ENCODE measurements at places on chromosomes 11 and 22. TPM values are rescaled to one million over a fixed set of nuclear protein-coding genes. Genes with fewer than 3 reads are reported as not detected.

Gene MEN1
- total RNA-seq, result 12.3 TPM

Gene ANKK1
- total RNA-seq, result not detected

Gene LIPT2
- total RNA-seq, result 2.2 TPM

Gene NPAS4
- not detected for total RNA-seq

Gene TRIM48
- not detected for total RNA-seq

Gene GP1BB
- total RNA-seq, result 2.6 TPM

Gene ACR
- total RNA-seq, result not detected

Gene LMNTD2
- 0.32 TPM for total RNA-seq

Gene OR51B4
- total RNA-seq, result not detected

Gene PATE4
- total RNA-seq, result not detected

Gene PLAAT5
- 0.39 TPM for total RNA-seq

Gene TUBA8
- 1.2 TPM for total RNA-seq

Gene ATL3
- 394 TPM for total RNA-seq

Gene PYGM
- total RNA-seq, result 0.32 TPM

Gene DDIAS
- total RNA-seq, result 2.6 TPM

Gene ARHGAP8
- total RNA-seq, result 2.0 TPM

Gene MOGAT2
- 0.13 TPM for total RNA-seq

Gene LMO1
- total RNA-seq, result not detected

Gene SHANK2
- total RNA-seq, result 3.2 TPM

Gene CDC42BPG
- under 0.01 TPM for total RNA-seq
